ENCODE measurements at places on chromosomes 5 and 9.

DNA sequence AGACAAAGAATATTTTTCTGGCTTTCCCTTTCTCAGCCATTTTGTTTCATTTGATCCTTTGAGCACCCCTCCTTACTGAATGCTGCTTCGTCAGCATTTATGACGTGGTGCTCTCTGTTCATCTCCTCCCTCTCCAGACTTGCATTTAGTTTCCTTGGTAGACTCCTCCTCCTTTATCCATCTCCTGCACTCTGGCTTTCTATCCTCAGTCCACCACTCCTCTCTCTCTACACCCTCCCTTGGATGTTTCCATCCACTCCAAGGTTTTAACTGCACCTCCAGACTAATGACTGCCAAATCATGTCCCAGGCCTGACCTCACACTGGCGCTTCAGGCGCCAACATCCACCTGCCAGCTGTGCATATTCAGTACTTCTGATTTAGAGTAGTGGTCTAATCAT, 245.4 kb downstream of the RAB3C start:
- no peak for DNase-seq

GRCh38 chr5:126647071-126647470, 46.3 kb downstream of the PHAX start:
- DNase-seq: no peak

GRCh38 chr9:86634501-86634900, 280.3 kb upstream of the TUT7 start:
- DNase-seq: no peak

DNA sequence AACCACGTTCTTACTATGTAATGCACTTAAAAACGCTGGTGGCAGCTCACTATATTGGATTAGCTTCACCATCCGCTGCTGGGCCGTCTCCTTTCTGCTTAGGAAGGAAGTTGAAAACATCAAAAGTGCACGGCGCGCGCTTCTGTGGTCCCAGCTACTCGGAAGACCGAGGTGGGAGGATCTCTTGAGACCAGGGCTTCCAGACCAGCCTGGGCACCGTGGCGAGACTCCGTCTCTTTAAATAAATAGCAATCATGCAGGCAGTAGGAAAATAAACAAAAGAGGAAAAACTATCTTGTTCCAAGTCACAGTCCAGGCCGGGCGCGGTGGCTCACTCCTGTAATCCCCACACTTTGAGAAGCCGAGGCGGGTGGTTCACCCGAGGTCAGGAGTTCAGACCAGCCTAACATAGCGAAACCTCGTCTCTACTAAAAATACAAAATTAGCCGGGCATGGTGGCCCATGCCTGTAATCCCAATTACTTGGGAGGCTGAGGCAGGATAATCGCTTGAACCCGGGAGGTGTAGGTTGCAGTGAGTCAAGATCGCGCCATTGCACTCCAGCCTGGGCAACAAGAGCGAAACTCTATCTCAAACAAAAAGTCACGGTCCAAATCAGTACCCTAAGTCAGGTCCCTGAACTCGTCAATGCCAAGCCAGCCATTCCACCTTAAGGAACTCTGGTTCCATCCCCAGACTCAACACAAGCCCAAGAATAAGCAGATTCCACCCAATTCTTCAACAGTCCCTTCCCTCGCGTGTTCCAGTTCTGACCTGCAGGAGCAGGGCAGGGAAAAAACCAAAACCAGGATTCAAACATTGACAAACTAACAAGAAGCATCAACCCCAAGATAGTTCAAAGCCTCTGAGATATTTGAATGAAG, 1.0 kb upstream of the GOLGA1 start:
- peak; percentile 43 for DNase-seq

DNA sequence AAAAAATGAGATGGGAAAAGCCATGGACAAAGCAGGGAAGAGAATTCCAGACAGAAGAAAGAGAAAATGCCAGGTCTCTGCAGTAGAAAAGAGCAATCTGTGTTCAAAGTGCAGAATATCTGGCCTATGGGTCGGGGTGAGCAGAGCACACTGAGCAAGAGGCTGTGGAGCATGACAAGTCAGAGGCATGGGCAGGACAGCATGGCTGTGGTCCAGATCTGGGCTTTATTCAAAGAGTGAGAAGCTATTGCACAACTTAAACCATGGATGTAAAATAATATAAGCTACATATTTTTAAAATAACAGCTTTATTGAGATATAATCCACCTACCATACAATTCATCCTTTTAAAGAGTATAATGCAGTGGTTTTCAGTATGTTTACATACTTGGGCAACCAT, 133.1 kb upstream of the SPDL1 start:
- DNase-seq: no peak

DNA sequence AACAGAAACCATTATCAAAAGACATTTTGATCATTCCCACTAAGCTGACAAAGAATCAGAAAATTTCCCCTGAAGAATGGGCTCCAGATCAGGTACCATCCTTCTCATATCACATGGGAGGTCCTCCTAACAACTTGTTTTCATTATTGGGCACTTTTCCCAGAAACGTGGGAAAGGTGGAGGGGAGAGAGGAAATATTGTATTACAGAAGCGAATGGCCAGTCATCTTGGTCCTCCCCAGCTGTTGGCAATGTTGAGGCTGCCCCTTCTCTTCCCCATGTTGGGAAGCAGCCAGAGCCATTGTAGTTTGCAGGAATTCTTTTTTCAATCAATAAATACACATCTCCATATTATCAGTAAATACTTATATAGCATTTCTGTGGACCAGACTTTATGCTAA, 126.2 kb upstream of the ZNF608 start:
- no peak for DNase-seq

DNA sequence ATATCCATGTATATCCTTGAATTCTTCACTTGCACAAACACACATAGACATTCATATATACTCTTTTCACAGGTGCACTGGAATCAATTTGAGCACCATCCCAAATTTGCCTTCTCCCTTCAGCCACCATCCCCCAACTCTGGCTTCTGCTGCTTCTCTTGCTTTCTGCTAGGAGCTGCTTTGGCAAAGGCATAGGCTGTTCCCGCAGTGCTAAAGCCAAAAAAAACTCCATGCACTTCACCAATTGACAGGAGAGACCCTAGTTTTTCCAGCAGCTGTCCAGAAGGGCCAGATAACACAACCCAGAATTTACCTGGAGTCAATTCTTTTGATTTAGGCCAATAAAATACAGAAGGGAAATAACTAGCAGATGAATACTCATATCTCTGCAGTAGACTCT, 251.3 kb downstream of the NR2F1-AS1 start:
- DNase-seq: no peak

DNA sequence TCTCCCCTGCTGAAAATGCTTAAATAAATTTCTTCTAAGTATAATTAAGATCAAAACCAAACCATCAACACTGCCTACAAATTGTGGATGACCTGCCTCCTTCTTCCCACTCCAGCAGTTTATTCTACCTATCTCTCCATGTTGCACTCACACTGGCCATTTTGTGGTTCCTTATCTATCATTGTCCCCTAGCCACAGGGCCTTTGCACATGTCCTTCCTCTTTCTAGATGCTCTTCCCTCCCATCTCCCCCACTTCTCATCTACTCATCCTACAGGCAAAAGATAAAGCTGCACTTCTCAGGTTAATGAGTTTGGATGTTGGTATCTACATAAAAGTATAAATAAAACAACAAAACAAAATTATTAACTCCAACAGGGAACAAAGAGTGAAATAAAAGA, 70.6 kb upstream of the CCNG1 start:
- DNase-seq: no peak

GRCh38 chr9:117063721-117064471, 351.0 kb downstream of the ASTN2 start:
- DNase-seq: no peak

DNA sequence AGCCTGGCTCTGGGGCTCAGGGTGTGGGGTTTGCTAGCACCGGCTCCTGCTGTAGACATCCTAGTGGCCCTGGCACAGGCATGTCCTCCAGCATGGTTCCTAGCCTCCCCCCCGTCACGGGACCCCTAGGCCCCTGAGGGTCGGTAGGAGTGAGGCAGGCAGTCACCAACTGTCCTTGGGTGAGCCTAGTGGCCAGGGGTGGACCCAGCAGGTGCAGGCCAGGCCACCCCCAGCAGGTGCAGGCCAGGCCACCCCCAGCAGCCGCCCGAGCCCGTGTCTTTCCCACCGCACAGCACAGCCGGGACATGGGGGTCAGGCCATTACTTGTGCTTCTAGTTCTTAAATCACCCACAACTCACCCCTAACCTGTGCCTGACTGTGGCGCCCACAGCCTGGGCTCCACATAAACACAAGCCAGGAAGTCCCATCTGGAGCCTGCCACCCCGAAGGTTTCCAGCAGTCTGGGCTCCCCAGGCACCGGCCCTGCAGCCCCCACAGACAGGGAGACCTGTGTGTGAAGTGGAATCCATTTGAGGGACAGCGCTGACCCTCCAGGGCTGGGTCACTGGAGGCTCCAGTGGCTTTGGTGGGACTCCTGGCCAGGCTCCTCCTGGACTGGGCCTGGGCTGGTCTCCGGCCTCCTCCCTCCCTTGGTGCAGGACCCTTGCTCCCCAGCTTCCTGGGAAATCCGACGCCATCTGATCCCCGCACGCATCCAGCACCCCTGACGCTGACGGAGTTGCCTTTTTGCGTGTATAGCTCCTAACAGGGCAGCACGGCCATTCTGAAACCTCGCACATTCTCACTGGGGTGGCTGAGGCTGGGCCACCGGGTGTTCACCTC, 114.1 kb upstream of the LPCAT1 start:
- no peak for DNase-seq

- DNase-seq: no peak
These were observed 19.5 kb downstream of the BTNL3 start for GRCh38 chr5:181008136-181008535.

DNA sequence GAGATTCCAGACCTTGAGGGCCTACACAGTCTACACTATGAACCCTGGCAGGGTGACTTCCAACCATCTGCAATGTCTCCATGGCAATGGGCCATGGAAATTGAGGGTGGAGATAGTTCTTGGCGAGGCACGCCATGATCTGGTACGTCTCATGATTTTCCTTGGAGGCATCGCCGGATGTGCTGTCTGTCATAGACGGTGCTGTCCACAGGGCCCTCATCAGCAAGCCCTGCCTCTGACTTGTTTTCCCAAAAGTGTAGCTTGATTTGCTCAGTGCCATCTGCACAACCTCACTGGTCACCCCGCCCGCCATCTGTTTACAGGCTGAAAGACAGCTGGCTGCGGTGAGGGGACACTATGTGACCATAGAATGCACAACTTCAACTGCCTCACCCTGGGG, 73.5 kb downstream of the BOD1 start:
- DNase-seq: no peak

DNA sequence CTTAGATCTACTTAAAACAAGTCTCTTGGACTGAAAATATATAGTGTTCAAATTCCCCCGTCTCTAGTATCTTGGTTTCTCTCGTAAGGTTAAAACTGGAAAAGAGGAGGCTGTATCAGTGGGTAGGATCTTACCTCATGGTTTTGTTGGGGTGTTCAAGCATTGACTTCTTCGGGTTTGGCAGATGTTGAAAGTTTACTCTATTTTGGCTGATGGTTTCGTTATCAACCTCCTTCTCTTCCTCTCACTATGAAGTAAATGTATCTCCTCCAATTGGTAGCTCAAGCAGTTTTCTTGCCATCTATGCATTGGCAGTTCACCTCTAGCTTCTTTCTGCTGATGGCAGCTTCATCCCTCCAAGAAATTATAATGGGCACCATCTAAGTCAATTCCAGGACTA, 506.5 kb upstream of the GRIN3A start:
- DNase-seq: no peak

- no peak for DNase-seq
These were observed 425.9 kb downstream of the SPOCK1 start for GRCh38 chr5:137073189-137073588.

- no peak for DNase-seq
These were observed 47.5 kb downstream of the MRPL36 start for GRCh38 chr5:1751864-1752822.

DNA sequence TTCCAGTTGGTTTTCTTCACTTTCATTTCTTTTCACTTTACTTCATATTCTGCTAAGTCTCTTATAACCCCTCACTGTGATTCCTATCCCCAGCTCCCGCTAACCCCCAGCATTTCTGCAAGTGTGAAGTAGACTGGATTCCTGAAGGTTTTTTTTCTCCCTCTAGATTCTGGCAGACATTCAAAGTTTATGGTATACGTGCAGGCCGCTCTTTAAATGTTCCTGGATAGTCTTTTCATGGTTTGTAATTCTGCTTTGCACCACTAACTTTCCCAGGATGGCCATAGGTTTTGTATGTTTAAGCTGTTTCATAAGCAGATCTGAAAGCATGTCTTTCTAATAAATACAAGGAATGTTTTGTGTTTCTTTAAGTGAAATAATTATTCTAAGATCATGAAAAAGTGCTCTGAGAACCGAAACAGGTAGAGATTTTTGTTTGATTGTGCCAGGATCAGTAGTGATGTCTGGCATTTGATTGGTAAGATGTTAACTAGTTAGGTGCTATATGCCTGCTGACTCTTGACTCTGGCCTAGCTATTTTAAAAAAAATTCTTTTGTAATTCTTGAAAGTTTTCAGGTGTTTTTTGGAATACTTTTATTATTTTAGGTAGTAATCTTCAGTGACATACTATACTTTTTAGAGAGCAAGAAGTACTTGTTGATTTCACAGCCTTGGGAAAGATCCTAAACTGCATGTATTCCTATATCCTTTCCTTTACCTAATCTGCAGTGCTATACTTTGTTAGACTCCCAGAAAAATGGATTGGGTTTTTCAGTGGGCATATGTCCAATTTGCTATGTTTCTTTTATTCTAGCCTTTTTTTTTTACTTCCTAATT, 29.7 kb downstream of the CNOT6 start:
- DNase-seq: no peak

GRCh38 chr5:149237662-149238061, 34.0 kb upstream of the AFAP1L1 start:
- no peak for DNase-seq

- no peak for DNase-seq
These were observed 54.4 kb downstream of the HRH2 start for GRCh38 chr5:175712313-175712680.

GRCh38 chr9:137491735-137492432, 32.8 kb upstream of the NSMF start:
- no peak for DNase-seq

DNA sequence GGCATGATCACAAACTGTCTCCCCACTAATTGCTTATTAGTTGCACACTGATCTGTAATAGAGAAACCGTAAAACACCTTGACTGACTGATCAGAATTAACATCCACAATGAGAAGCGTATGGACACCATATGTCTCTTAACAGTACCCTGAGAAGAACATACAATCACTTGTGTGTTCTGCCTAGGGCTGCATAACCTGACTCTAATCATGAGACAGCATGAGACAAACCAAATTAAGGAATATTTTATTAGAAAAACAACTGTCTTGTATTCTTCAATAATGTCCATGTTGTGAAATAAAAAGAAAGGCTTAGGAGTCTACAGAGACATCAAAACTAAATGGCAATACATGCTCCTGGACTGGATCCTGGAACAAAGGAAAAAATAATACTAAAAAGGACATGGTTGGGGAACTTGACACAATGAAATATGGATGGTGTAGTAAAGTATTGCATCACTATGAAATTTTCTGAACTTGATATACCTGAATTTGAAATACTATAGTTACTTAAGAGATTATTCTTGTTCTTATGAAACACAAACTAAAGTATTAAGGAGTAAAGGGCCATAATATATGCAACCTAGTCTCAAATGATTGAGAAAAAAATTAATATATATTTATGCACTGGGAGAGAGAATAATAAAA, 162.1 kb downstream of the CWC27 start:
- DNase-seq: no peak

Data from stimulated activated CD8-positive, alpha-beta memory T cell treated with anti-CD3 and anti-CD28 coated beads, Interleukin-15, amount 100 ng/mL, for 1 hour (primary cell).